ENCODE measurements at places on chromosomes 4 and X.

- DNase-seq: no peak
Measured at GRCh38 chr4:153512952-153513500, 46.9 kb downstream of the TMEM131L start.

- no peak for DNase-seq
Measured at GRCh38 chr4:65550500-65550899, 119.8 kb downstream of the EPHA5 start.

- no peak for DNase-seq
Measured at GRCh38 chr4:127667116-127667515, 34.4 kb downstream of the INTU start.

GRCh38 chrX:48028091-48028490 is 21.3 kb downstream of the SPACA5 start:
- DNase-seq: no peak

GRCh38 chrX:43661521-43662240 is 5.6 kb downstream of the MAOA start:
- no peak for DNase-seq

- DNase-seq: no peak
Measured at GRCh38 chrX:63855896-63856295, 70.9 kb upstream of the ARHGEF9 start.

DNA sequence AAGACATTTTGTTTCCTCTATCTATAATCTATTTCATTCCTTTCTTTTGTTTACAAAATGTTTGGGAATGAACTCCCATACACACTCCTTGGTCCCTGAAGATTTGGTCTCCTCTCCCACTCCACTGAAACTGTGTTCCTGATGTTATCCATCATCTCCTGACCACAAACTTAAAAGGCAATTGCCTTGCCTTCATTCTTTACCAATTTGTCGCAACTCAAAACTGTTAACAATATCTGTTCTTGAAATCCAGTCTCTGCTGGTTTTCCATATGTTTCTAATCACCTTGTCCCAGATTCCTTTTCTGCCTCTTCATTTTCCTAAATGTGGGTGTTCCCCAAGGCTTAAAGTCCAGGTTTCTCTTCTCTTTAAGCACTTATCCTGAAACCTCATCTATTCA is 262.2 kb upstream of the TTC29 start:
- DNase-seq: no peak

DNA sequence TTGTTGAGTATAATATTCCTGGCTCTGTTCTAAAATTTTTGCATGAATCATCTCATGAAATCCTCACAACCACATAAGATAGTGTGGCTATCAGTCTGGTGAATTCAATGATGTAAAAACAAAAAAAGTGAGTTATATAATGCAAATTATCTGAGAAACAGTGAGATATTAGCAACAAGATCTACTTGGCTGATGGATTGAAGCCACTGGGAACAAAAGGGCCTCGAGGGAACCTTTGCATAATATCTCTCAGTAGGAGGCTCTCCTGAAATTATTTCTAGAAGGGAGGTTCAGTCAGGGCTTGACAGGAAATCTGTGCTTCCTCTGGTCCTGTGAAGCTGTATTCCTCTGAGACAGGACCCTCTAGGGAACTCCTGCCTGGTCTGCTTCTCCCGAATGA is 30.1 kb upstream of the NUP54 start:
- DNase-seq: no peak

DNA sequence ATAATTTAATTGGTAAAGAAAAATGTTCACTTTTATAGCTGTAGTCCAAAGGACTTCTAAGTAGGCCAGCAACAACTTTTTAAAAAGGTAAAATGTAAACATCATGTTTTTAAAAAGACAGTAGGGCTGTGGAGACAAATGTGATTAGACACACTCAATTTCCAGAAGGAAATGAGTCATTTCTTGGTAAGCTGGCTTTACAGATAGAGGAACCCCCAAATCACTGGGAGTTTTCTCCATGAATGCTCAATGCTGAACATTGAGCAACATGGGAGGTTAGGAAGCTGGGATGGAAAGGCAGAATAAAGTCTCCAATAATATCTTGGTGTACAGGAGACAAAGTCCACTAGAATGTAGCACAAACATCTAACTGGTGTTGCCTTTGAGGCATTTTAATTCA is 121.3 kb downstream of the NWD2 start:
- DNase-seq: no peak
